T-helper 17 cell (primary cell): ENCODE measurements at places on chromosomes 16 and 17. TPM values are rescaled to one million over a fixed set of nuclear protein-coding genes. Genes with fewer than 3 reads are reported as not detected.

DNA sequence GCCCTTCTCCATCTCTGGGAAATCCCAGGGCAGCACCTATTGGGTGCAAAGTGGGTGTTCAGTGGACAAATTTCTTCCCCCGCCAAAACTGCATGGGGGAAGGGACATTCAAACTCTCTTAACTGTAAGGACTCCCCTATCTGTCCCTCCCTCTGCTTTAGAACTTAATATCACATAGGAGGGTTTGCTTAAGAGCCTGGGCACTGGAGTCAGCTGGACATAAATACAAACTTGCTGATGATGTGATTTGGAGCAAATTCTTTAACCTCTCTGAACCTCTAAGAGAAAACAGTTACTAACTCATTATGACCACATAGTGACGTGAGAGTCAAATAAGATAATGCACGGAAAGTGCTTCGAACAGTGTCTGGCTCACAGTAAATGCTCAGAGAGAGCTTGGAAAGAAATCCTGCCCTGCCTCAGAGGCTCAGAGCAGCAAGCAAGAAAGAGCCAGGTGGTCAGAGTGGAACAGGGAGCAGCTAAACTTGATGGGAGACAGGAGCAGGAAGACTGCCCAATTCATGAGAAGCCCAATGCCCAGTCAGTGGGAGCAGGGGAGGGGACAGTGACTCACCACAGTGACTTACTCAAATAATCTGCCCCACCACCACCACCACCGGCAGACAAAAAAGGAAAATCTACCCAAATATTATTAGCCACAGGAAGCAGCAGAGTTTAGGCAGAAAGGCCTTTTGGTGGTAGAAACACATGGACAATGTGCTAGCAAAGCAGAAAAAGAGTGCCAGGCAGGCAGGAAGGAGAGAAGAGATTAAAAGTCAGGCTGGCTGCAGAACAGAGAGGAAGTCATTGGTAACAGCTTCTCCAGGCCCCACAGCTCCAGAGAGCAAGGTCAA is 23.9 kb upstream of the CCL1 start:
- peaks cover 8% of the 10 kb centered on the region for H3K4me1 ChIP-seq
- no peaks in the 10 kb centered on the region for H3K36me3 ChIP-seq
- peaks cover 59% of the 10 kb centered on the region for H3K27me3 ChIP-seq
- no peak overlapping the region for H3K27ac ChIP-seq

CX3CL1 gene
- not detected for total RNA-seq

GRCh38 chr17:81865733-81866439 is 5.3 kb downstream of the ARHGDIA start:
- peak overlapping the region; percentile 65 for H3K4me3 ChIP-seq
- no peaks in the 10 kb centered on the region for H3K27me3 ChIP-seq
- H3K4me1 ChIP-seq: peaks cover 30% of the 10 kb centered on the region
- DNase-seq: no peak
- peak overlapping the region; percentile 97 for H3K27ac ChIP-seq

DNA sequence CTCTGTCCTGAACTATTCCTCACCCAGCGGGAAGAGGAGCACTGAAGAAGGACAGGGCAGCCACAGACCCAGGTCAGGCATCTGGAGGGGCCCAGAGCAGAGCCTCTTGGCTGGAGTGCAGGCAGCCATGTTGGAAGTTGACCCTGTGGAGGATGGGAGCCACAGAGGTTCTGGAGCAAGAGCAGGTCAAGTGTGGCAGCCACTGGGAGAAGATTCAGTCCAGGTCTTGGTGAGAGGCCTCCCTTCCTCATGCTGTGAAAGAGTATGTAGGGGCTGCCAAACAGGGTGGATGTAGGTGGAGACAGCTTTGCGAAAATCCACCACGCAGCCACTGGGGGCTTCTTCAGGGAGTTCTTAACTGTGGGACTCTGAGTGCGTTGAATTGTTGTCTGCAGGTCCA is 590 bp upstream of the CD79B start:
- H3K27ac ChIP-seq: peak overlapping the region; percentile 87
- peaks cover 21% of the 10 kb centered on the region for H3K4me1 ChIP-seq
- peak overlapping the region; percentile 96 for H3K4me3 ChIP-seq

DNA sequence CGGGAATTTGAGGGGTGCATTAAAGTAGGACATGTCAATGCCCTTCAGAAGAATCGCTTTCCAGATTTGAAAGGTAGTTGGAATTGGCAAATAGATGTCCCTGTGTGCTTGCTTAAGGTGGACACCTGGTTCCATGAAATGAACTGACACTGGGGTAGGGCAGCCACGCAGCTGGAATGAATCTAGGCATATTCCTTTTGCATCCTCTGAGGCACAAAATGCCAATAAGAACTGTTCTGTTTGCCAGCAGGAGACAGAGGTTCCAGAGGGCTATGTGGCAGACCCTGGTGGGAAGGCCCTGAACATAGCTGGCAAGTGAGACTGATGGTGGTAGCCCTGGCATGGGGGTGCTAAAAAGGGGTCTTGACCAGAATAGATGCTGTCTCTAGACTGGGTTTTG is 61.5 kb downstream of the SLC6A2 start:
- peaks cover 4% of the 10 kb centered on the region for H3K4me1 ChIP-seq
- no peak overlapping the region for H3K27ac ChIP-seq
- peaks cover 64% of the 10 kb centered on the region for H3K27me3 ChIP-seq
